ENCODE measurements at places on chromosomes 1 and 21. TPM values are rescaled to one million over a fixed set of nuclear protein-coding genes. Genes with fewer than 3 reads are reported as not detected.

The USP25 gene
- 33.4 TPM for total RNA-seq

The CRYBG2 gene
- under 0.01 TPM for total RNA-seq

The TTLL7 gene
- 14.5 TPM for total RNA-seq

The LCE1C gene
- not detected for total RNA-seq

The GUCA2B gene
- not detected for total RNA-seq

The CYP4Z1 gene
- not detected for total RNA-seq

The KCNJ6 gene
- not detected for total RNA-seq

The LCE1D gene
- not detected for total RNA-seq

The HSPA6 gene
- 4.4 TPM for total RNA-seq

The GLIS1 gene
- total RNA-seq = 0.47 TPM

Measured in bronchial smooth muscle cell (primary cell).